ENCODE measurements at places on chromosomes 12 and 14.

DNA sequence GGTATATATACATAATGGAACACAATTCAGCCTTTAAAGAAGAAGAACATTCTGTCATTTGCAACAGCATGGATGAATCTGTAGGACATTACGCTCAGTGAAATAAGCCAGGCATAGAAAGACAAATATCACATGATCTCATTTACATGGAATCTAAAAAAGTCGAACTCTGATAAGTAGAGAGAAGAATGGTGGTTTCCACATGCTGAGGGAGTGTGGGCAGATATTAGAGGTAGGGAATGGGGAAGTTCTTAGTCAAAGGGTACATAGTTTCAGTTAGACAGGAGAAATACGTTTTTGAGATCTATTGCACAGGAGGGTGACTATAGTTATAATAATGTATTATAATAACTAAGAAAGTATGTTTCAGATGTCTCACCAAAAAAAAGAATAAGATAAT is 71.4 kb downstream of the ADAMTS20 start:
- no peak for DNase-seq

GRCh38 chr14:34147461-34147860 is 196.6 kb upstream of the EGLN3 start:
- no peak for DNase-seq

- DNase-seq: no peak
Observed at GRCh38 chr12:126419131-126419530, 1353.9 kb downstream of the AACS start.

GRCh38 chr12:22034709-22035506 is 11.1 kb upstream of the CMAS start:
- no peak for DNase-seq

- no peak for DNase-seq
Observed at GRCh38 chr12:75724307-75724927, 213.0 kb upstream of the KRR1 start.

- DNase-seq: no peak
Observed at GRCh38 chr12:87812681-87813080, 216.5 kb downstream of the C12orf50 start.

- DNase-seq: no peak
Observed at GRCh38 chr12:106819991-106820390, 45.5 kb downstream of the RIC8B start.

- DNase-seq: no peak
Observed at GRCh38 chr12:1758887-1759286, 61.5 kb upstream of the LRTM2 start.

DNA sequence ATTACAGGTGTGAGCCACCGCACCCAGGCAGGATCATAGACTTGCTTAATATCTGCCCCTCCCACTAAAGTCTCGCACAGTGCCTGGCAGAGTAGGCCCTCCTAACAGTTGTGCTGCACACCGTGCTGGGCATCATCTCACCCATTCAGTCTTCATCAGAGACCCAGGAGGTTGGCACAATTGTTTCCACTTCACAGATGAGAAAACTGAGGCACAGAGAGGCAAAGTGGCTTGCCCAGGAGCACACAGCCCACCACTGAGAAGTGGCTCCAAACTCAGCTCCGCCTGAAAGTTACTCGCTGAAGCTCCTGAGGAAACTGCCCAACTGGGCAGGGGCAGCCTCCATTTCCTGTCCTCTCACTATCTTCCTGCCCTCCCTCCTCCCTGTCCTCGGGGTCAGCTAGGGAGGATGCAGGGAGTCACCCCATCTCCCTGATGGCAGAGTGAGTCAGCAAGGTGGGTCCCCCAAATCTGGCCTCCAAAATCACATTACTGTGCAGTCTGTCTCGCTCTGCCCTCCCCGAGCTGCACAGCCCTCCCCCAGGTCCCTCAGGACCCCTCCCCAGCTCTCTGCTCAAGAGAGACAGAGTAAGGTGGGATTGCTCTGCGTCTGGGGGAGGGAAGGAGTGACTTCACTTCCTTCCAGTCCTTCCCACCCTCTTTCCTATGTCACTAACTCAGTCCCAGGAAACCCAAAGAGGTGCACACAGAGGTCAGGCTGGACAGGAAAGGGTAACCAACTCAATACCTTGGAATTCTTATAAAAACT is 5.7 kb downstream of the SLC8B1 start:
- no peak for DNase-seq

DNA sequence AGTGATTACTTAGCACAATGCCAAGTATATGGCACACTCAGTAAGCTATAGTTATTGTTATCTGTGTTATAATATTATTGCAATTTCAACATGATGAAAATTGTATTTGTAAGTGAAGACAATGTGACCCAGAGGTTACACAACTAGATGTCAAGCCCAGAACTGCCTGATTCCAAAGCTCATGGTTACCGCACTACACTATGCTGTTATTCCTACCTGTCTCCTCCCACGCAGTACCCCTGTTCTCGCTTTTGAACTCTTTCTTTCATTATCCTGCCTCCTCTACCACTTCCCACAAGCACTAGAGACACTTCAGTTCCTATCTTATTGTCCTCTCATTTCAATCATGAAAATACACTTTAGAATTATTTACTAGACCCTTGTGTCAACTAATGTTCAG is 93.2 kb downstream of the PLCZ1 start:
- no peak for DNase-seq

DNA sequence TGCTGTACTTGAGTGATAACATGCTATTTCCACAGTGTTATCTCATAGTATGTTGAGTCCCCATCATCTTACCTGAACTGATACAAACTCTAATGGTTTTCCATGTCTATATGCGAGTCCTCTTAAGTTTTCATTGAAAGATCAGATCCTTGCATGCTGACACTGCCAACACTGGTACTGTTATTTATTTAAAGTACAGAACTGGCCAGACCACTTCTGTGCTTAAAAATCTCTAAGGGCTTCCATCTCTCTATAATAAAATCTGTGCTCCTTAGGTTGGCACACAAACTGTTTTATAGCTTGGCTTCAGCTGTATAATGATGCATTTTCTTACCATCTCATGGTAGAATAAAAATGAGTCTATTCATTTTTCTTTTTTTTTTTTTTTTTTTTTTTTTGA is 188.1 kb downstream of the ERC1 start:
- DNase-seq: no peak

DNA sequence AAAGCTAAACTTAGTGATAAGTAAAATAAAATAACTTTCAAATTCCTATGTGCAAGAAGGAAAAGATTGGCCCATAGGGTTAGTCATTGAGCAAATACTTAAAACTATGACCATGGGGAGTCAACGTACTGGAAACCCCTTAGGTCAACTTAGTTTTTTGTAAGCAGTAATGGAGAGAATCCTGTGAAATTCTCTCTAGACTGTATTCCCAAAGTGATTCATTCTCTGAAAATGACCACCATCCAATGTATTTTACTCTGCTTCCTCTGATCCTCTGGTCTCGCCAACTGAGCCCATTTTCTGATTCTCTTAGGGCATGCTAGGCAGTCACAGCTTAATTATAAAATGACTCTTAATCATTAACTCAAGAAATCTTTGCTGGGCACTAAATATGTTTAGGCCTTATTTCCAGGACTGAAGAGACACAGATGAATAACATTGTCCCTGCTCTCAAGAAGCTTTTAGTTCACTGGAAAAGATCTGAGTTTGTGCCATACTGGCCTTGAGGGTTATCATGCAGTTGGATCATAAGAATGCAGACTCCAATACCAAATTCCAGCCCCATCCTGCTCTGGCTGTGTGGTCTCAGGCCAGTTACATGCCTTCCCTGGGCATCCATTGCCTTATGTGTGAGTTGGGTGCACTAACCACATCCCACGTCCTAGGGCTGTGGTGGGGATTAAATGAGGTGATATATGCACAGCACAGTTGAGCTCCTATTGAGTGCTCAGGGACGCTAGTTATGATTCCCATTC is 732.4 kb downstream of the AACS start:
- no peak for DNase-seq

DNA sequence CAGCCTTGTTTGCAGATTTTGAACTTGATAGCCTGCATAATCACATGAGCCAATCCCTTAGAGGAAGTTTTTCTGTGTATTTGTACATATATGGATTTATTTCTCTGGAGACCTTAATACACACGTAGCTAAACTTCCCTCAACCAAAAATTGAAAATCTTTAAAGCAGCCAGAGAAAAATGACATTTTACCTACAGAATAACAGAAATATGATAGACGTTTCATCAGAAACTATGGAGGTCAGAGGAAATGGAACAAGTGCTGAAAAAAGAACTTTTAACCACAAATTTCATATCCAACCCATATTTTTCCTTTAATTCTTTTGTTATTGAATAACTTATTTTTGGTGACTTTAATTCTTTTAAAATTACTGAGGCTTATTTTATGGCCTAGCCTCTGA is 177.7 kb downstream of the CCDC91 start:
- DNase-seq: no peak

GRCh38 chr12:89932954-89933353 is 224.3 kb upstream of the ATP2B1 start:
- DNase-seq: no peak

- no peak for DNase-seq
Observed at GRCh38 chr12:123265851-123266678, 5.6 kb downstream of the CDK2AP1 start.

DNA sequence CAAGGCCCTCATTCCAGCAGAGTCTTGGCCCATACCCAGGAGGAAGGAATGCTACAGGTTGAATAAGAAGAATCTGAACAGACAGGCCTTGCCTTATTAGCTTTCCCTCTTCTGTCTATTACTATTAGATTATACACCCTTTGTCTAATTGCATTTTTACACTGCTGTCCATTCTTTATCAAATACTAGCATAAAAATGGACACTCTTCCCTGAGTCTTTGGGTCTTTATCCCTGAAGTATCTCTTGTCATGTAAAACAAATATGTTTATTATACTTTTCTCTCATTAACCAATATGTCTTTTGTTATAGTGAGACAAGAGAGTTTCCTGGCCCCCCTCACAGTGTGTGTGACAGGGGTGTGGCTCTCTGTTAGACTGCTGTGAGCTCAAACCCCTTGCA is 897.4 kb upstream of the SEL1L start:
- DNase-seq: no peak

GRCh38 chr14:50659327-50659974 is 8.7 kb downstream of the SAV1 start:
- no peak for DNase-seq

- DNase-seq: no peak
Observed at GRCh38 chr12:51871126-51871525, 16.8 kb upstream of the ANKRD33 start.

DNA sequence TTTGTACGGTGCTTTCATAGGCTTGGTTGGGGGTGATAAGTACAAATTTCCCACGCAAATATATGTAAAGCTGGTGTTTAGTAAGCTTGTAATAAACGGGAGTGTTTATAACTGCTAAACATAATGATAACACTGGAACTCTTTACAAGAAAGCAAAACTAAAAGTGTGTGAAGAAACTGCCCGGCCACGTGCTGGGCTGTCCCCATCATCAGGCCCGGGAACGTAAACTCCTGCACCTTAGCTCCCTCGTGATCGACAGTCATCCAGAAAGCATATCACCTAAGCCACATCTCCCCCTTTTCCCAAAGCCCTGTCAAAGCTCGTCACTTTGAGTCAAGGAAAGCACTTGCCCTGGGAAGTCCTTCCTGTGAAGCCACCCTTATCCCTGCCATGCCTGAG is 18.0 kb upstream of the PARP11 start:
- DNase-seq: no peak

DNA sequence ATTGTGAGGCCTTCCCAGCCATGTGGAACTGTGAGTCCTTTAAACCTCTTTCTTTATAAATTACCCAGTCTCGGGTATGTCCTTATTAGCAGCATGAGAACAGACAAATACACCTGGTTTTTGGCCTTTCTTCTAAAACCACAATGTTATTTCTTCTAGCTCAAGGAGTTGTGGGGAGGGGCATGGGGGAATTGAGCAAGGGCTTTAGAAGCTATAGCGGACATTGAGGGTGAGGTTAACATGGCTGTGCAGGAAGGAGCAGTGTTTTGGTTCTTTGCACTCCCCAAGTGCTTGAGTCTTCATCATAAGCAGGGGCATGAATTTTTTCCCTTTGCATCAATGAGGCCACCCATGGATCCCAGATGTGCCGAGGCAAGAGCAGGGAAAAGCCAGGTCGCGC is 86.8 kb downstream of the SPRING1 start:
- DNase-seq: no peak

GRCh38 chr14:63203618-63204406 is 431 bp upstream of the RHOJ start:
- DNase-seq: no peak

DNA sequence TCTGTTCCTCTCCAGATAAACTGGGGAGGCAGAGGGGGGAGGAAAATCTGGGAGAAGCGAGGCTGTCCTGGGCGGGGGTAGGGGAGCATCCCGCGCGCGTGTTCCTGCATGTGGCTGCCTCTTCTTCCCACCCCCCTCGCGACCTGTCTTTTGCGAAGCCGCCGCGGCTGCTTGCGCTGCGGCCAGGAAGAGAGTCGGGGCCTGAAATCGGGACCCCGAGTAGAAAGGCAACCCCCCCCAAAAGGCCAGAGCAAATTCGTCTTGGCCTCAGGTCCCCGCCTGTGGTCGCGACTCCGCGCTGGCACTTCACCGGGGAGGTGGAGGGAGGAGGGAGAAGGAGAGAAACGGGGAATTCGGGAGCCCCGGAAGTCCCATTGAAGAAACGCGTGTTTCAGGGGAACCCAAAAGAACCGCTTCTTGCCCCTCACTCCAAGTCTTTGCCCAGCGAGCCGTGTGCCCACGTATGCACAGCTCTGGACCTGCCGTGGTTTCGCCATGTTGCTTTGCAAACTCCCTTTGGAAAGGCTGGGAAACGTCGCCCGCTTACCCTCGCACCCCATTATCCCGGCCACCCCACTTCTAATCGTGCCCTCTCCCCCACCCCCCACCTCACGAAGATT is 944 bp downstream of the CCND2 start:
- no peak for DNase-seq

DNA sequence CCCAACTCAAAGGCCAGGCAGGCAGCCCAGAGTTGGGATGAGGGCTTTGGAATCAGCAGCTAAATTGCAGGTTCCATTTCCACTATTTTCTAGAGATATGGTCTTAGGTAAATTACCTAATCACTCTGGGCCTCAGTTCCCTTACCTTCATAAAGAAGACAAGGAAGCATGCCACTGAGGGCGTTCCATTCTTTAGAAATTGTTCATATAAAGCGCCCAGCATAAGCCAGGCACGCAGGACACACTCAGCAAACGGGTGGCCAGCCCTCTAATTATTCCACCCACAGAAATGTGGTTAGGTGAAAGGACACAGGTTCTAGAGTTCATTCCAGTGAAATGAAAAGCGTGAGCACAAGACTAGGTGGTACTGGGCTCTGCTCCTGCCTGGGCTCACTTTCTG is 87.9 kb upstream of the BCL11B start:
- DNase-seq: no peak

DNA sequence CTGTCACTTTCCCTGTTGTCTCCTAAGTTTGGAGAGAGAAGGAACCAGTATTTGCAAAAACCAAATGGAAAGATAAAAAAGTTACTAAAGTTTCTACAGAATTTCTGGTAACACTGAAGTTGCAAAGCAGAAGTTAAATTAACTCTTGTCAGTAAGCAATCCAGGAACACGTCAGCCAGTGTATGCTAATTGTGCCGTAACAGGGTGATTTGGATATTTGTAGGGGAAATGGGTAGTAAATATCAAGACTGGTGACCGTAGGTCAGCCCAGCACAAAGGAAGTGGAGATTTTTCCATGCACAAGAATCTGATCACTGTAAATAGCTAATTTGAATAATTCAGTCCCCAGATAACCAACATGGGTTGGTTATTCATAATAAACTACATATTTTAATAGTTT is 2.3 kb downstream of the CDKN1B start:
- DNase-seq: no peak

GRCh38 chr12:122921917-122922316 is 26.0 kb upstream of the VPS37B start:
- DNase-seq: no peak

GRCh38 chr14:48568688-48569087 is 893.3 kb upstream of the MDGA2 start:
- DNase-seq: no peak

GRCh38 chr12:93087840-93088610 is 158.9 kb upstream of the EEA1 start:
- DNase-seq: no peak
